ENCODE measurements at places on chromosomes 6 and 20.

DNA sequence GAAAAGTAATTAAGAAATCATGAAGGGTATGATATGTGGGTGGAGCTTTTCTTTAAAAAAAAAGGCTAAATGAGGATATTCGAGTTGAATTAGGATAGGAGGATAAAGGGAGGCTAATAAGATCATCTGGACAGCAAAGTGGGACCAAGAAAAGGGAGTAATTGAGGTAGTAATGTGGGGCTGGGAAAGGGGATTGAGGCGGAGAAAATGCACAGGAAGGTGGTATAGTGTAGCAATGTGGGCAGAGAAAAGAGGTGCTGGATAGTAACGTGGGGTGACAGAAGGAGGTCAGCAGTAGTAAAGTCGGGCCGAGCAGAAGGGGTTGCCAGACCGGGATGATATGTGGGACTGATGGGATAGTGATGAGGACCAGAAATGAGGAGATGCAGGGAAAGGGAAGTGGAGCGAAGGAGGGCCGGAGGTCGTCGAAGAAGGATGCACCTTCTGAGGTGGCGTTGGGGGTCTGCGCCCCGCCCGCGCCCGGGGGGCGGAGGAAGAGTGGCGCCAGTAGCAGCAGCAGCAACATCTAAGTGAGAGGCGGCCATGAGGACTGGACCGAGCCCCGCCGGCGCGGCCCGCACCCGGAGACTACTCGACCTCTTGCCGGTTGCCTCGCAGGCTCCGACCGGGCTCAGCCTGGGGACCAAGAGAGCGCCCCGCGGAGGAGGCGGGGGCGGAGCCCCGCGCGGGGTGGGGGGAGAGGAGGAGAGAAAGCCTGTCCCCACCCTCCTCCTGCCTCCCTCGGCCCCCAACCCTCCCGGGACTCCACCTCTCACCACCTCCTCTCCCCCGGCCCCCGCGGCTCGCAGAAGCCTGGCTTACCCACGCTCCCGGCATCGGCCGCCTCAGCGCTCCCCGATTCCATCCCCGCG is 887 bp downstream of the GABBR1 start:
- peak; percentile 91 for DNase-seq

DNA sequence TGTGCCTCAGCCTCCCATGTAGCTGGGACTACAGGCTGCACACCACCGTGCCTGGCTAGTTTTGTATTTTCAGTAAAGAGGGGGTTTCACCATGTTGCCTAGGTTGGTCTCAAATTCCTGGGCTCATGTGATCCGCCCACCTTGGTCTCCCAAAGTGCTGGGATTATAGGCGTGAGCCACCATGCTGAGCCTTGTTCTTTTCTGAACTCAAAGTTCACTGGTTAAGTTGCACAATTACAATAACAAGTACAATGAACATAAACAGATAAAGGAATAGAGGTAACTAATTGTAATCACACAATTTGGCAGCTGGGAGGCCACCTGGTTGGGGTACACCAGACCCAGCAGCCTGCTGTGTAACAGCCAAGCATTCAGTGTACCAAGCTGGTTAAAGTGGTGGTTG is 6.7 kb downstream of the NUDT3 start:
- no peak for DNase-seq

DNA sequence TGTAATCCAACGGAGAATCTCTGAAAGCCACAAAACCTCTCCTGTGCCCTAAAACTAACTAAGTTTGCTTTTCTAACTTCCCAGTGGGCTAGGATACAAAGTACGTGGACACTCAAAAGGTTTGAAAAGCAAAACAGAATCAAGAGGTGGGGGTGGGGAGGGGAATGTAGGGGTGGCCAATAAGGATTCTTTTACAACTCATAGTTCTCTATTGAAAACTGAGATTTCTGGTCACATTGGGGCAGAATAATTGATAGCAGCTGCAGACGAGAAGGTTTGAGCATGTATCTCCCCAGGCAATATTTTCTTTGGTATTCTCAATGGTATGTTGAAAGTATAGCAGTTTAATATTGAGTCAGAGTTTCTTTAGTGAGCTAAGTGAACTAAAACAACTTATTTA is 376.7 kb upstream of the CITED2 start:
- DNase-seq: no peak

- DNase-seq: no peak
Observed at GRCh38 chr6:44217332-44218143, 812 bp downstream of the MYMX start.

DNA sequence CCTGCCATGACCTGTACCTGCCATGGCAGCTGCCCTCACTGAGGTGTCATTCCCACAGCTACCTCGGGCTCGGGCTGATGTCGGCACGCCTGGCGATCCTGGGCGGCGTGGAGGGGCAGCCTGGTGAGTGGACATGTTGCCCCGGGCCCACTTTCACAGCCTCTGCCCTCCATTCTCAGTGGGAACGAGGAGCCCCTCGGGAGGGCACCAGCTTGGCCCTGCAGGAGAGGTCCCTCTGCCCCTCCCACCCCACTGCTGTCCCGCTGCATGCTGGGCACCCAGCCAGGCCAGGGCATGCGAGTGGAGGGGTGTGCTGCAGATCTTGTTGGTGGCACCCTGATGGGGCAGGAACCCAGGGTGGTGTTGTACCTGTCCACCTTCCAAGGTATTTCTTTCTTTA is 23.0 kb downstream of the ENTPD6 start:
- DNase-seq: peak; percentile 75

DNA sequence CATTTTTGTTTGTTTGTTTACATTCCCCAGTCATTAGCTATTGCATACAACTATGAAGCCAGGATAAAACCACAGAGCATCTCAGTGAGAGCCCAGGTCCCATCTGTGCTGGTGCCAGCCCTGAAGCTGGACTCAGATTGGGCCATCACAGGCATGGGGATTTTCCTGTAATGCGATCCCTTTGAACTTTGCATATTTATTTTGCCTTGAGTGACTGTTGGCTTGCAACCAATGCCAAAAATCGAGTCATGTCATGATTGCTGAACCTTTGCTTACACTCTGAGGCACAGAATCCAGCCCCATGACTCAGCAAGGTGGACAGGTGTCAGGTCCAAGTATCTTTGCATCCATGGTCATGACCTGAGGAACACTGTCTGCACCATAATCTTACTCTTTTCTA is 46.2 kb upstream of the GGTLC1 start:
- DNase-seq: no peak

DNA sequence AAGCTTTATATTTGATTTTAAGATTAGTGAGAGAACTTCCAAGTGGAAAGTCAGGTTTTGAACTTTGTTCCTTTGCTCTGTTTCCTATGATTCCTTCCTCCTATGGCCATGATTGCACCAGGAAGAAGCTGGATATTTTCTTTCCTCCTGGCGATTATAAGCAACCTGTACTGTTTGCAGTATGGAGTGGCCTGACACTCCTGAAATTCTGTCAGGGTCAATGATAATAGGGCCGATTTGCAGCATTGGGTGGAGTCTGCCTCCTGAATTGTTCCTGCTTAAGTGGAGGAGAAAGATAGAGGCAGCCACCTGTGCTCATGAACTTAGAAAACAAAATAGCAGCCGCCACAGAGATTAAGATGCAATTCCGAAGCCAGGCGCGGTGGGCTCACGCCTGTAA is 9.8 kb upstream of the FAM217A start:
- DNase-seq: no peak

GRCh38 chr6:5701174-5701573 is 305.6 kb downstream of the NRN1 start:
- no peak for DNase-seq

DNA sequence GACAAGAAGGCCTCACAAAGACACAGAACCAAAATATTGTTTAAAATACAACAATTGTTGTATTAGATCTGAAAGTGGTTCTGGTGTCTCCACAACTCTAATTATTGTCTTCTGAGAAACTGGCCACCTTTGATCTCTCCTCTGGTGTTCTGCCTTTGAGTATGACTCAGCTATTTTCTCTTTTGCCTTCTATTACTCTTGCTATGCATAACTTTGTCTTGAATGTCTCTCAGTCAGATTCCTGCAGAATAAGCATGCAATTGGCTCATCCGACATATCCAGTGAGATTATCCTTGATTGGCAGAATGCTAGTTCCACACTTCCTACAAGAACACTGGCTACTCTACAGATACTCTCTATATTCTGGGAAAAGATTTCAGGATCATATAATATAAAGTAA is 14.3 kb upstream of the EPM2A start:
- DNase-seq: no peak

GRCh38 chr20:15455279-15455678 is 1117.9 kb upstream of the FLRT3 start:
- DNase-seq: no peak

GRCh38 chr6:150761771-150762170 is 103.7 kb upstream of the MTHFD1L start:
- DNase-seq: no peak

GRCh38 chr6:156875062-156875461 is 97.9 kb downstream of the ARID1B start:
- DNase-seq: no peak

DNA sequence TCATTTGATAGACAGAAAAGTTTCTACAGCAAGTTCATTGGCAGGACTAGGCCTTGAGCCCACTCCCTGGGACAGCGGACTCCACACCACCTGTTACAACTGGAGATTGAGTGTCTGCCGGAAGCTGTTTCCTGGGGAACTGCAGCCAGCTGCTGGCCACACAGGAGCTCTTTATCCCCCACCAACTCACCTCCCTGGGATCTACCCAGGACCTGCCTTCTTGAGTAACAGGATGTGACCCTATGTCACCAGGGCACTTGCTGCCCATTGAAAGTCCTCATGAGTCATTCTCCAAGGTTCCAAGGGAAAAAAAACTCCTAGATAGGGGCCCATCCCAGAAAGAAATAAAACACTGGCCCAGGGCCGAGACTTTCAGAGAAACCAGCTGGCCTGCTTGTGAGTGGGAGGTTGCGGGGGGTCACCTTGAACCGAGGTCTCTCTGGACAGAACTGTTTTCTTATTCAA is 37.4 kb upstream of the SLC9A8 start:
- DNase-seq: no peak

- DNase-seq: no peak
Observed at GRCh38 chr6:79438030-79438429, 99.2 kb downstream of the LCA5 start.

- DNase-seq: no peak
Observed at GRCh38 chr6:163460307-163460782, 45.8 kb downstream of the QKI start.

DNA sequence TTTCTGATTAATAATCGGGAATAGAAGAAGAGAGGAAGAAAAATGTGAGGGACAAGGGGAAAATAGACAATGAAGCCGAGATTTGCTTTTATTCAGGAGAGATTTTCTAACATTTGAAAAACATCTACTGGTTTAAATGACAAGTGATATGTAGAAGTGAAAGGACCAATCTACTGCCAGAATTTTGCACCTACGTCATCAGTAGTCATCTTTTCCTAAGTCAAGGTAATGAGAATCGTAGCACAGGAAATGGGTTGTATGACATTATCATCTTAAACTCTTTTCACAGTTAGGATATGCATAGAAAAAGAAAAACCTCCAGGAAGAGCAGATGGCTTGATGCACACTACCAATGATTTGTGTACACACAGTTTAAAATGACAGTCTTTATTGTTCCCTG is 45.3 kb upstream of the RAB32 start:
- DNase-seq: no peak

GRCh38 chr6:89364586-89364985 is 12.1 kb upstream of the UBE2J1 start:
- DNase-seq: no peak

GRCh38 chr6:1363729-1364572 is 25.4 kb upstream of the FOXF2 start:
- DNase-seq: no peak

GRCh38 chr6:16345449-16346330 is 107.3 kb downstream of the GMPR start:
- no peak for DNase-seq

- no peak for DNase-seq
Observed at GRCh38 chr6:41584668-41585205, 38.6 kb downstream of the FOXP4 start.

- DNase-seq: no peak
Observed at GRCh38 chr6:19204445-19204844, 632.7 kb upstream of the ID4 start.

GRCh38 chr6:1930356-1930755 is 315.0 kb downstream of the GMDS start:
- DNase-seq: no peak

DNA sequence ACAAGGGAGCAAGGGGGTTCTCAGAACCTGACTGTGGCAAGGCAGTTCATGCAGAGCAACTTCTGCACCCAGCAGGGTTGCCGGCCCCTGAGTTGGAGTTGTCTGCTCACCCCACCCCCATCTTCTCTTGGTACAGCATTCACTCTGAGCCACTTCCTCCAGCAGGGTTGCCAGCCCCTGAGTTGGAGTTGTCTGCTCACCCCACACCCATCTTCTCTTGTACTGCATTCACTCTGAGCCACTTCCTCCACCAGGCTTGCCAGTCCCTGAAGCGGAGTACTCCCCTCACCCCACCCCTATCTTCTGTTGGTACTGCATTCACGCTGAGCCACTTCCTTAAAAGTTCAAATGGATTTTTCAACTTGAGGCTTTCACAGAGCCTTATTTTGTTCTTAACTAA is 79.7 kb upstream of the SYNDIG1 start:
- DNase-seq: no peak

DNA sequence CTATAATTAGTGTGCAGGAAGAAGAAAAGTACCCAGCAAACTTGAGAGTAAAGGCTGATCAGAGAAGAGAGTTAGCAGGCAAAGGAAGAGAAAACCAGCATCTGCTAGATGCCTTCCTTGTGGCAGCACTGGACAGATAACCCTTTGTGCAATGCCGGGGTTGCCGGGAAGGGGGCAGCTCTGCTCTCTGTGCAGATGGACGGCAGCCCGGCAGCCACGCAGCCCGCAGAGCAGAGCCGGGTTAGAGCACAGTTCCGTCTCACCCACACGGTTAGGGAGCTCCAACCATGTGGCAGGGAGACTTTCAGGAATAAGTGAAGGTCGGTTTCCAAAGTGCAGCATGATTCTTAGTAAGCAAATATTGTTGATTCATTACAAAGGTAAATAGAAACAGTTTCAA is 80.0 kb upstream of the RPS6KA2 start:
- peak; percentile 82 for DNase-seq

- DNase-seq: no peak
Observed at GRCh38 chr20:15387228-15387627, 1049.8 kb upstream of the FLRT3 start.

- peak; percentile 20 for DNase-seq
Observed at GRCh38 chr20:25071734-25072133, 10.2 kb downstream of the VSX1 start.

- no peak for DNase-seq
Observed at GRCh38 chr6:147057188-147057587, 147.0 kb upstream of the STXBP5 start.

- no peak for DNase-seq
Observed at GRCh38 chr6:39887692-39888450, 46.4 kb downstream of the MOCS1 start.

DNA sequence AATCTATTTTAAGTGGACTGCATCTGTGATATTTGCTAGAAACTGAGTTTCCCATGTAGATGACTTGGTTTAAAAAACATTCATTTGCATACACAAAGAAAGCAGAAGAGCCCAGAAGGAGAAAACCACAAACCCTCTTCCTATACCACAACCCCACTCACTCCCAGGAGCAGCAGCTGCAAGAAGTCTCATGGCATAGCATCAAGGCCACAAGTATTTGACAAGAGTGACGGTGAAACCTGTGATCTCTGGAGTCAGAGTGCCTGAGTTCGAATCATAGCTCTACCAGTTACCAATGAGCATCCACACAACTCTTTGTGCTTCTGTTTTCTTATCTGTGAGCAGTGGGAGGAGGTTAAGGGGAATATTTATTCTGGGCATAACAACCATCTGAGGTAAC is 44.7 kb upstream of the SIRPG start:
- no peak for DNase-seq

- DNase-seq: no peak
Observed at GRCh38 chr6:112416866-112417265, 69.7 kb downstream of the RFPL4B start.

- DNase-seq: peak; percentile 95
Observed at GRCh38 chr6:30955367-30956042, 14.7 kb downstream of the MUCL3 start.

All from spleen (tissue), 13 donors.